ENCODE measurements at places on chromosomes 2 and 18.
A peak's percentile ranks its signal among the peaks of the same experiment; 100 is the strongest.

- DNase-seq = no peak
Measured at GRCh38 chr2:25551316-25551715, 122.1 kb downstream of the DTNB start.

GRCh38 chr2:62458206-62458641, 47.8 kb downstream of the TMEM17 start:
- DNase-seq = no peak

DNA sequence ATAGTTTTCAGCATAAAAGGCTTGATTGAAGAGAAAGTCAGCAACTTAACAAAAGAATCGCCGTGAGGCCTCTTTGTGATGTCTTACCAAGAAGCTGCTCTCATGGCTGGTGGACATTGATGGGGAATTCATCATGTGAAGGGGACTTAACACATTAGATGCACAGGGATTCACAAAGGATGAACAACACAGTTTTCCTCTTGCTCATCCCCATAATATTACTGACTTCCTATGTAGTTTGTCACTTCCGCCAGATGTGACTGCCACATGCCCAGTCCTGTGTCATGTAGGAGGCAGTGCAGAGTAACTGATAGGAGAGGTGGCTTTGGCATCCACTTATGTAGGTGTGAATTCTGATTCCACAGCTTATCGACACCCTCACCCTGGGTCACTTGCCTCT, 232.6 kb upstream of the LYPD1 start:
- no peak for DNase-seq

GRCh38 chr2:224211791-224212190, 172.7 kb upstream of the SERPINE2 start:
- DNase-seq = no peak

DNA sequence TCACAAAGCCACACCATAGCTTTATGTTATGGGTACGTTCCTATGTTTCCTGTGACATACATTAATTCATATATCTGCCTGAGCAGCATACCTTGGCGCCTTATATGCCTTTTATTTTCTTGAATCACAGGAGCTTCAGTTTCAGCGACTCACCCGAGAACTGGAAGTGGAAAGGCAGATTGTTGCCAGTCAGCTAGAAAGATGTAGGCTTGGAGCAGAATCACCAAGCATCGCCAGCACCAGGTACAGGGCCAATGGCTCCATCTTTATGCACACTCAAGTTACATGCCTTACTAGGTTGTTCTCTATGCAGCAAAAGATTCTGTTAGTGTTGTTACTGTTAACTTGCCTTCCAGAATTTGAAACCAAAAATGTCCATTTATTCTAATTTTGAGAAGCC, 120.4 kb downstream of the PKP4 start:
- DNase-seq = no peak

DNA sequence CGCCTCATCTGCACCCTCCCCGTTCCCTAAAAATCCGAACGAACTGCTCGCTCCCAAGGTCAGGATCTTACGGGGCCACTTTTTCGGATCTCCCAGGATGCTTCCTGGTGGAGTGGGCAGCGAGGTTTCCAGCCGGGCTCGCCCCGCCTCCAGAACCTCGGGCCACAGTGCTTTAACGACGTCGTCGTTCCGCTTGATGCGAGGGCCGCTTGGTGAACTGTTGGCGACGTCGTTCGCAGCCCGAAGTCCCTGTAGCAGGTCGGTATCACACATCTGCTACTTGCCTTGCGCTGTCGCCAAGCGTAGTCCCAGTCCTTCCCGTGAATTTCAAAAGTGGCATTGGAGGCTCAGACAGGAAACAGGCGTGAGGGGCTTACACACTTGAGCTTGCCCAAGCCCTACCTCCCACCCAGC, 15.3 kb downstream of the EVX2 start:
- DNase-seq = no peak

GRCh38 chr2:201194097-201194496, 11.2 kb downstream of the CASP10 start:
- no peak for DNase-seq

- no peak for DNase-seq
Measured at GRCh38 chr18:63879709-63880108, 7.8 kb upstream of the SERPINB2 start.

- DNase-seq = no peak
Measured at GRCh38 chr2:142061733-142062132, 69.1 kb downstream of the LRP1B start.

GRCh38 chr2:166959556-166959955, 71.3 kb downstream of the XIRP2 start:
- no peak for DNase-seq

DNA sequence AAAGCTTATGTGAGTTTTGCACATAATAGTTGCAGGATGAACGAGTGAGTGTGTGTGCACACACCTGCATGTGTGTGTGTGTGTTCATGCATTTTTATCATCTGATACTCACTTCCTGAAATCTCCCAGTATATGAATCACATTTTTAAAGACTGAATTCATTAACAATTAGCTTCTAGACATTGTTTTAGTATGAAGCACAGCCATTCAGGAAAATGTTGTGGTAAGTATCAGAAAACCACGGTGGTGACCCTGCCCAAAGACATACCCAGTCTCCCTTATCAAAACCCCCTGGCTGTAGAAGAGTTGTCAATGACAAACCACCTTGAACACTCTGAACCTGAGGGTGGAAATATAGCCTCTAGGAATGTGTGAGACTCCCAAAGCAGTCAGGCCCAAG, 220.8 kb downstream of the ALK start:
- no peak for DNase-seq

DNA sequence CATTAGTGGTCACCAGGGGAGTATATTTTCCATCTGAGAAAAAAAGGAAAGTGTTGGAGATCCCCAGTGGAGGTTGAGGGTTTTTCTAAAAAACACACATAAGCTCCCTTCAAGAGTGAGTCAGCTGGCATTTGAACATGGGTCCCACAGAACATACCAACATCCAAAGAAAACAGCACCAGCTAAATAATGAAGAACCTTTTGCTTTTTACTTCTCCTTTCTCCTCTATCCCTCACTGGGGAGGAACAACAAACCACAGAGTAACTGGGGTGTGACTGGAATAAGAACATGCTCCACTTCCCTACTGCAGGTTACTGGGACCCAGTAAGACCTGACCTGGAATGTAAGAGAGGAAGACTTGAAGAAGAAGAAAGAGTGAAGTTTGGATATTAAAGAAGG, 56.5 kb upstream of the RAPH1 start:
- no peak for DNase-seq

- no peak for DNase-seq
Measured at GRCh38 chr2:120103723-120104467, 91.0 kb downstream of the EPB41L5 start.

- DNase-seq = no peak
Measured at GRCh38 chr2:208820014-208820688, 413.6 kb downstream of the PTH2R start.

GRCh38 chr18:51183372-51184090, 13.9 kb downstream of the MEX3C start:
- no peak for DNase-seq

DNA sequence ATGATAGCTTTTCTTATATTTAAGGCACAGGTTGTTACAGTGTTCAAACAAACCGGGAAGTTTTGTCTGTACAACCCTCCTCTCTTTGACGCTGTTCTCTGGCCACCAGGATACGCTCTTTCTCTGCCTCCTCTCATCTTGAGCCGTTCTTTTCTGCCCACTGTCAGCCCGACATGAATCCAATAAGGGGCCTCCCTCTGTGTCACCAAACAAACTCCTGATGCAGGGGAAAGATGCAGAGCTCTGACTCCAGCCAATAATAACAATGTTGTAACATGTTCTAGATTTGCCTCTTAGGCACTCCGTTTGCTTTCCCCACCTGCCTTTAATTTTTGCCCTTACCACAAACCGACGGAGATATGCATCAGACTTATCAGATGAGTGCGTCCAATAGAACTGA, 449.3 kb downstream of the SLC4A3 start:
- no peak for DNase-seq

DNA sequence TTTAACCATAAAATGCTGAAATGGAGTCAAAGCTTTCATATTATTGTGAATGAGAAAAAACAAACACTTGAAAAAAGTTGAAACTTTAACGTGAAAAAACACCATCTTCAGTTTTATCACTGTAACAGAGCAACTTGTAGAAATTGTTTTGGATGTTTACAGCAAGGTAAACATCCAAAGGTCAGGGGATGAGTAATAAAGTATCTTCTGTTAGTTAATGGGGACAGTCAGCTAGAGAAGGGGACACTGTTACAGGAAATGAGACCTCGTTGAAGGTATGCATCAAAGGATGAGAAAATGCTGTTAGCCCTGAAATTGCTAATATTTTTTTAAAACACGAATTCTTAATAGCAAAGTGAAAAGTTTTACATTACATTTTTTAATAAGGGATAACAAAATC, 2.9 kb downstream of the RHBDD1 start:
- DNase-seq = no peak

GRCh38 chr2:221943076-221943810, 355.6 kb downstream of the PAX3 start:
- DNase-seq = peak; percentile 7

DNA sequence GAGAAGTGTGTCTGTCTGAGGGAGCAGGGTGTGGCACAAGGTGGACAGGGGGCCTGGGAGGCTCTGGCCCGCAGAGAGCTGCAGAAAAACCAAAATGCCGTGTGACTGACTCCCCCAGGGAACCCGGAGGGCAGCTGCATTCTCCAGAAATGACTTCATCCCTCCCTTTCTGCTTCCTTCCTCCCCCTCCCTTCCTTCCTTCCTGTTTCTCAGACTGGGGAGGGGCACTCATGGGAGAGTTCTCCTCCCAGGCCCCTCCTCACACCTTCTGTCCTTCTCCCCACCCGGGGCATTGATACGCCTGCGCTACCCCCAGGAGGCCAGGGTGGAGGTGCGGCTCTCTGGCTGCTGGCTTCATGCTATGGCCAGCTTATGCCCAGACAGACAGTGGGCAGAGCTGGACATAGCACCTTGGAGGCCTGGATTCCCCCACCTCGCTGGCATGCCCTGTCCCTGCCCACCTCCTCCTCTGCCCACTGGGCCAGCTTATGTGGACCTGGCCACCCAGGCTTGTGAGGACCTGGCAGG, 8.2 kb upstream of the GPR17 start:
- DNase-seq = no peak

DNA sequence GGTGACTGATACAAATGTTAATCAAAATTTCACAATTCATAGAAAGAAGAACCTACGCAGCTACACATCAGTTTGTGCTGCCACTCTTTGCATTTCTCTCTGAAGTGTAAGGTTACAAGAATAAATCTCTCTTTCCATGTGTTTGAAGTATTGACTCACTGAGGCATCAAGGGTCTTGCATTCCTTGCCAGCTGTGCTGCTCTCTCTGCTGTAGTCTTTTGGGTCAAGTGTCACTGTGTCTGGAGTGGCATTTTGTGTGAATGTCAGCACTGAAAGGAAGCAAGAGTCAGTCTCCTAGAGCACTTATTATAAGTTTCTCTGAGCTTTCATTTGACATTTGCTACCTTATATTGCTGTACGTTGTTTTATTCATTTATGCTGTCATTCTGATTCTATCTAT, 1696.1 kb upstream of the LRRTM1 start:
- DNase-seq = no peak

GRCh38 chr2:178962805-178963433, 87.0 kb downstream of the CCDC141 start:
- DNase-seq = no peak

- no peak for DNase-seq
Measured at GRCh38 chr2:3000968-3001367, 376.6 kb downstream of the EIPR1 start.

DNA sequence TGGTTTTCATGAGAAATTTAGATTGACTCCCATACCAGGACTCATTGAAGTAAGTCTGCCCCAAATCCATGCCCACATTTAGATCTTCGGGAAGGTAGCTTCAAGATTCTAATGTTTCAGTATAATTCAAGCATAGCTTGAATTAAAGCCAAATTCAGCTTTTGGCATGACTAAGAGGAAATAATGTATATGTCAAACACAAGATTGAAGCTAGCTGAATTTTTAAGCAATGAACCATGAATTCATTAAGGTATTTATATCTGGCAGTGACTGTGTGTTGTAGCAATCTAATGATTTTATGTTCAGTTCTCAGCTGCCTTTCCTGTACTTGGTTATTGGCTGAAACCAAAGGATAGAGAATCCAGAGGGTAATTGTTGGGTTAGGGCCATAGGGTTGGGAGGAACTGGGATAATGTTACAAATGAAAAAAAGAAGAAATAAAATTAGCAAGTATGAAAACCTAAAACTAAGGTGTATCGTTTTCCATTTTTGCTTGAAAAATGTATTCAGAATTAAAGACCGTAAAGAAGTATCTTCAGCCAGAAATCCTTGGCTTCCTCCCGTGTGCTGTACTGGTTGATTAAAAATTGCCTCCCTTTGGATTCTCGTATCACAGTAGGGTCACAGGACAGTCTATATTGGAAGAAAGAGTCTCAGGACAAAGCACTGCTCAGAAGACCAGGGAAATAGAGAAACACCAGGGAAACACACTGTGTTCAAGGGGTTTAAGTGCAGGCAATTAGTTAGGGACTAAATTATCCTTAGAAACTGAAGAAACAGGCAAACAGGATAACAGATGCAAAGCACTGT, 119.0 kb upstream of the FN1 start:
- DNase-seq = no peak

DNA sequence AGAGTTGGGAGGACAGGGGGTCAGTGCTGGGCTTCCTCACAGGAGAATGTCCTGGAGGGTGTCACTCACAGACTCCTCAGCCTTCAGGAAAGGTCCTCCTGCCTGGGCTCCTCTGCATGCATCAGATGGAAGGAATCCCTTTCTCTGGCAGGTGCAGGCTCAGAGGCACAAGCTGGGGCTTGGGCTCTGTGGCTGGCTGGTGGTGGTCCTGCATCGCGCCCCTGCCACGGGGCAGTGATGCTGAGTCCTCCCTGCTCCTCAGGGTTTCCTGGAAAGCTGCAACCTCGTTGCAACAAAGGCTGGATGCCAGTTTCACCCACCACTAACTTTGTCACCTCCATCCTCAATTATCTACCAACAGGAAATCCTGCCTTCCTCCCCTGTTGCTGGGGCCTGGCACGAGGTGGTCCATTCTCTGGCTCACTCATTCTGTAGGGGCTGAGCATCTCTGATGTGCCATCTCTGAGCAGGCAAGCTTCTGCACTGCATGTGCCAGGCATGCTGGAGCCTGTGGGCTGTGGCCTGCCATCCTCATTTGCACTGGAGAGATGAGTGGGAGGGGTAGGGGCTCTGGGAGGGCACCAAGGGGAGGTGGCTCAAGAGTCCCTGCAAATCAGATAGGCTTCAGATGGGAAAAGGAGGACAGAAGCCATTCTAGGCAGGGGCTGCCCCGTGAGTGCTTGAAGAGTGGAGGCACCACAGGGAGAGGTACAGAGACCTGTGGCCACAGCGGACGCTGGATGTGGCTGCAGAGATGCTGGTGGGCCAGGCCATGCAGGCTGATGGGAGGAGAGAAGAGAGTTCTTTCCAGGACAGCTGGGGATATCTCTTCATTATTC, 272.6 kb upstream of the HS6ST1 start:
- DNase-seq = no peak

DNA sequence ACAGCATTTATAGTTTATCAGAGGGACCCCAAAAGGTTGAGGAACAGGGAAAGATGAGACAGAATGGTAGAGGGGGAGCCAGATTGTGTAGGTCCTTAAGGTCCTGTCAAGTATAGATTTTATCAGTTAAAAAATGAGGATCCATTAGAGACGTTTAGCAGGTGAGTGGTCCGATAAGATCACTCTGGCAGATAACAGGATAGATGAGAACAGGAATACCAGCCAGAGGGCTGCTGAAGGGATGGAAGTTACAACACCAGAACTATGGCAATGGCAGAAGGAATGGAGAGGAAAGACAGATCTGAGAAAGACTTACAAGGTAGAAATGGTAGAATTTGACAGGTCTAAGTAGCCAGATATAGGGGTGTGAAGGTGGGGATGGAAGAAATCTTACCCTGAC, 141.7 kb downstream of the CDH20 start:
- DNase-seq = no peak

- no peak for DNase-seq
Measured at GRCh38 chr2:136117909-136118818, at the start of gene CXCR4. TSS of gene CXCR4 (minus strand) at chr2:136118149. CDS start at chr2:136118060, 89 bp downstream.
